NCI-H1105 (cell line): ENCODE measurements at places on chromosomes 7 and 10.

GRCh38 chr7:2821161-2821841 lies 22.8 kb downstream of the GNA12 start:
- DNase-seq, result peak; percentile 27

- no peak for DNase-seq
Observed at GRCh38 chr10:67242528-67242927, 316.7 kb downstream of the LRRTM3 start.

- no peak for DNase-seq
Observed at GRCh38 chr10:70913191-70913892, 25.0 kb upstream of the PCBD1 start.

DNA sequence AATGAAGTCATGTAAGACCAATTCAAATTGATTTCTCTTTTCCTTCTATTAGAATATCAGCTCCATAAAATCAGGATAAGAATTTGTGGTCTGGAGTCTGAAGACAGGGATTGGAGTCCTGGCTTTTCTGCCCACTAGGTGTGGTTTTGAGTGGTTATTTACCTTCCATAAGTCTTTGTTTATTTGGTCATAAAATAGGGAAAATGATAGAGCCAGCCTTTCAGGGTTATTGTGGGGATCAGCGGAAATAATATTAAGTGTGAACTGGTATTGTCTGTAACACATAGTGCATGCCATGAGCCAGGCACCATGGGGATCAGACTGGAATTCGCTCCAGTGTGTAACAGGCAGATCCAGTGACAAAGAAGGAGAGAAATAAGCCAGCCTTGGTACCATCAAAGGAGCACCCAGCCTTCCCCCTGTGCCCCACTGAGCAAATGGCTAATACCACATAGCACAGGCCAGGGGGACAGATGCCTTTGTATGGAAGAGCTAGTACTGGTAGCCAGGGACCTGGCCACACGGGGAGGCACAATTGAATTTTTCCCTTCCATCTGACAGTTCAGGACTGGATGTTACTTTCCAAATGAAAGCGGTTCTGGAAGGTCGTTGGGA lies 509.7 kb upstream of the PODXL start:
- DNase-seq, result no peak

DNA sequence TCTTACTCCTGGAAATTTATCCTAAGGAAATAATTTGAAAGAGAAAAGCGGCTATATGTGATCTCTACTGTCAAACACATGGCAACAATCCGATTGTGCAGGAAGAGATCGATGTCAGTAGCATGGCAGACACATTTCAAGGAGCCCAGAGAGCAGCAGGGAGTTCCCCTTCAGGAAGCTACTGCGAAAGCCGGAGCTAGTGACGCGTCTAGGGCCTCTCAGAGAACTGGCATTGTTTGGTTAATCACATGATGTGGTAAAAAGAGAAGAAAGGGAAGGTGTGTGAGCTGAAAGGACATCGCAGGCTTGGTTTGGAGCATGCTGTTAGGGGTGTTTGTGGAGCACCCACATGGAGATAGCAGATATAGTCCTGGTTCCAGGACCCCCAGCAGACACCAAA lies 74.9 kb downstream of the BEND7 start:
- DNase-seq, result no peak

GRCh38 chr7:157281221-157281998 lies 55.4 kb upstream of the DNAJB6 start:
- no peak for DNase-seq

DNA sequence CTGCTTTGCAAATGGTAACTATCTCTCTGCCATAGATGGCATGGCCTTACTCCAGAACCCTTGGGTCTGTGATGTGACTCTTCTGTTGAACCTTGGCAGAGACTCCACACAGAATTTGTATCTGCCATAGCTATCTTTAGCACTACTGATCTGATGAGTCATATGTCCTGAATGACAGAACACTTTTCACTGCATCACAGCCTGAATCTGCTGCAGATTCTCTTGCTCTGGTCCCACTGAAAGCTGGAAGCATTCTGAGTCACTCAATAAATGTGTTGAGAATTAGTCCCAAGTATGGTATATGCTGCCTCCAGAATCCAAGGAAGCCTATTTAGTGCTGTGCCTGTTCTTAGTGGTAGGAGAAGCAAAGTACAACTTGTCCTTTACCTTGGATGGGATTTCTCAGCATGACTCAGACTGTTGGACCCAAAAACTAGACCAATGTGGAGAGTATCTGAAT lies 39.5 kb upstream of the ANKRD1 start:
- DNase-seq, result no peak

GRCh38 chr7:137343281-137343841 lies at the start of gene PTN:
Gene PTN, minus strand, starts transcription at chr7:137343733. Its CDS starts 88,760 bp downstream, at chr7:137254973.
- DNase-seq, result peak; percentile 64

DNA sequence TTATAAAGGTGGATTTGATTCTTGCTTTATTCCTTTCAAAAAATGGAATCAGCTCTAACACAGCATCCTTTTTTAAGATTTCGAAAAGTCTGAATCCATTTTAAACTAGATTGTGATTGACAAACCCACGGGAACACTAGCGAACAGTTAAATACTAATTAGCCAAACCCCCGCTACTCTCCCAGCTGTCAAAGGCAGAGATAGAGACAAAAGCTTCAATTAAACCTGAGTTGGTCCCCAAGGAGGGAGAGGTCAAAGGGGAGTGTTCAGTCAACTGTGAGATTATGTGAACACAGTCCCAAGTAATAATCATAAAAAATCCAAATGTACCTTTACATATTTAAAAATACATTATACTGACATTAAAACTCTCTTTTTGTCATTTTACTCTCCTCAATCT lies 65.7 kb upstream of the TBX20 start:
- no peak for DNase-seq

DNA sequence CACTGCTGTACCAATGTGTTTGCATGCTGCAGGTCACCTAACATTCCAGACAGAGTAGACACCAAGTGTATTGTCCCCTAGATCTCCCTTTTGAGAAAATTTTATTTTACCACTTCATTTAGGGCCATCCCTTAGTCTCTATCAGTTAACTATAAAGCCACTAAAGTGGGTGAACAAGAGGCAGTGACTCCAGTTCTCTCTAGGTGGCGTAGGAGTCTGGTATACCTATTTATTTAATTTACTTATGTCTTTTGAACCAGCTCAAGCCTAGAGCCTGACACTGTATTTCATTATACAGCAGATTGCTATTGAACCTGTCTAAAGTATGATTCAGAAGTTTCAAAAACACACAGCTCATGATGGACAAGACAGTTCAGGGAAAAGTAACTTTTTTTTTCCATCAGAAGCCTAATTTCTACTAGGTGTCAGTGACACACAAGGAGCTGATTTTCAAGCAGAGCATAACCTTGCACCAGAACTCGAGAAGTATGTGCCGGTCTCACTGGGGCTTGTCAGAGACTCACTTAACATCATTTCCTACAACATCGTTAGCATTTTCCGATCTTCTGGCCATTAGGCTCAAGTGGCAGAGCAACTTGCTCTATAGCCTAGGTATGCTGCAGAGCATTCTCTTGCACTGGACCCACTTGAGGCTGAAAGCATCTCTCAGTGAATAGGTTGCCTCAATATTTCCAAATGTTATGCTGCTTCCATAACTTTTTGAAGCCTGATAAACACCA lies 175.4 kb downstream of the CDC14C start:
- DNase-seq, result no peak

DNA sequence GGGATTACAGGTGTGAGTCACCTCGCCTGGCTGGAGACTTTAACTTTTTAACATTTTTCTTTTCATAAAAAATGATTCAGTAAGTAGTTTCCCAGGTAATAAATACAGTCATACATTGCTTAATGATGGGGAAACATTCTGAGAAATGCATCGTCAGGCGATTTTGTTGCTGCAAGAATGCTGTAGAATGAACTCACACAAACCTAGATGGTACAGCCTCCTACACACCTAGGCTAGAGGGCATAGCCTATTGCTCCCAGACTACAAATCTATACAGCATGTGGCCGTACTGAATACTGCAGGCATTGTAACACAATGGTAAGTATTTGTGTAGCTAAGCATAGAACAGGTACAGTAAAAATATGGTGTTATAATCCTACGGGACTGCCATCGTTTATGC lies 108.5 kb upstream of the SFMBT2 start:
- DNase-seq, result no peak

- DNase-seq, result no peak
Observed at GRCh38 chr10:72421885-72422540, 67.3 kb upstream of the DNAJB12 start.

DNA sequence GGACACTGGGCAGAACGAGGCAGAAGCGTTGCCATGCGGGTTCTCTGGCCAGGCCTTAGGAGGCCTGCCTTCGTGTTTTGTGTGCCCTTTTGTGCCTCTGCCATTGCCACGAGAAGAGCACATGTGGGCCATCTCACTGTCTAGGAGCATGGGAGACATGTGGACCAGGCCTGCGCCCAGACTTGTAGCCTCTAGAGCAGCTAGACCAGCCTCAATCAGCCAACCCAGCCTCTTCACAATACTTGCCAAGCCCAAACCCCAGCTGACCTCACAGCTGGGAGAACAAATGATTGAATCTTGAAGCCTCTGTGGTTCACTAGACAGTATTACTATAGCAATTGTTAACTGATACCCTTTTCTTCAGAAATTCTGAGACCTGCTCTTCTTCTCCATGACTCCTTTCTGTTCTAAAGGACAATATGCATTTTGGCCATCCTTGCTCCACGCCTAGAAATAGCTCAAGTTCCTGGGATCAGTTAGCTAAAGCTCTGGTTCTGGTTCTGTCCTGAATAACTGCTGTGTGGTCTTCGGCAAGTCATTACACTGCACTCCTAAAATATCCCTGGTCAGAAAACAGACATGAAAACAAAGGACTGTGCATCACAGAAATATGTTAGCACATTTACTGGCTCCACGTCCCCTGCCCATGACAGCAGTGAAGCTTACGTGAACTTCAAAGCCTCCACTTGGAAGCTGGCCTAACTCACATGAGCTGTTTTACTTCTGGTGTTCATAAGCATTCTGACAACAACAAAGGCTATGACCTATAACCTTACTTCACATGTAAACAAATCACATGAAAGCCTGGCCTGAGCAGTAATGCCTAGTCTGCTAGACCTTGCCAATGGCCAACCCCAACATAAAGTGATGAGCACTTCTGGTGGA lies 72.3 kb upstream of the MKRN1 start:
- no peak for DNase-seq

GRCh38 chr7:108137993-108138392 lies 7.8 kb upstream of the LAMB4 start:
- DNase-seq, result no peak

DNA sequence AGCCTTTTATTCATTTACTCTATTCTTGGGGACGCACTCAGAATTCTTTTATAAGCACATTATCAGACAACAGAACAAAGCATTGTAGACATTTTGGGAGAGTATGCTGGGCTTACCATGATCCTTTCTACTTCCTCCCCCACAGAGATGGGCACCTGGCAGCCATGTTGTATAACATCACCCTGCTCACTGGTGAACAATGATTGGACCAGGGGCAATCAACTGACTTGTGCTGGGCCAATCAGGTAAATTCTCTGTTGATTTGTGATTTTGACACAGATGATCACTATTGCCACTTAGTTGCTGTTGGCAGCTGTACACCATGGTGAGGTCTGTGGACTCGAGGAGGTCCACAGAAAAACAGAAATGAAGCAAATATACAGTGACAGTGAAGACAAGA lies 43.7 kb downstream of the WNT2 start:
- no peak for DNase-seq

DNA sequence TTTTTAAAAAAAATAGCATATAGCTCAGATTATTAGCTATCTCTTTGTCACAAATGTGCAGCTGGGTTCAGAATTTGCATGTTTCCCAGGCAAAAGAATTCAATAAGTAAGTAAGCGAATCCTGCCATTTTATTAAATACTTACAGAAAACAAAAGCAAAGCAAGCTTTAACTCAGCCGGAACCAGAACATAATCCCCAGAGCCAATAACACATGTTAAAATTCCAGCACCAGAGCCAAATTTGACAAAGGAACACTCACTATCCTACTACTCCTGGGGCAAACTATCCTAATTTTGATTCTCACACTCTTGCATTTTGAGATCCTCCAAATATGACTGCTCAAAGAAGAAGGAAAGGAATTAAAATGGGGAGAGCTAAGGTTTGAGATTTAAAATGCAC lies 32.6 kb downstream of the LRRTM3 start:
- no peak for DNase-seq

DNA sequence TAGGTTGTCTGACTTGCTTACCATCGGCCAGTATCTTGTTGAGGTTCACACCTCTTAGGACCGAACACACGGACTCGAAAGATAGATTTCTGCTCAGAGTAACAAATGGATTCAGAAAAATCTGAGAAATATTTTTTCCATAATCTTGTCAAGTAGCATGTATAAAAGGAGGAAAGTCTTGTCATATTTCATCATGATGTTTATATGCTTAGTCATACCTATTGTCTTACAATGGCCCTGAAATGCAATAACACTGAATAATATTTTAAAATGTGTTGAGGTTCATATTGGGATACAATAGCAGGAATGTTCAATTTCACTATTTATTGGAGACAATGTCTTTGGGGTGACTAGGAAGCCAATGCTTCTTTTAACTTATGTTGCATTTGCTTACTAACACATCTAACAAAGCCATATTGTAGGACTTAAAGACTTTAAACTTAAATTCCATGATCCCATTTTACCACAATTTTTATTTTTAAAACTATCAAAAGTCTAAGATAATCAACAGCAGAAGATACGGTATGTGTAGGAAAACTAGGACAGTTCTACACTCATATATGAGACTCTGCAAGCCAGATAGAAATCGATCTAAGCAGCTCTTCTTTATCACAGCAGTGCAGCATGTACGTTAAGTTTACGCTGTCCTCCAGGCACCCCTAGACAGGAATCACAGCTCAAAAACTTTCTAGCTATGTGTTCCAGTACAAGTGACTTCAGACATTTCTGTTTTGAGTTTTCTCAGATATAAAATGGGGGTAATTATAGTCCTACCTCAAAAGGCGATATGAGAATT lies 135.7 kb upstream of the CAV2 start:
- DNase-seq, result no peak

DNA sequence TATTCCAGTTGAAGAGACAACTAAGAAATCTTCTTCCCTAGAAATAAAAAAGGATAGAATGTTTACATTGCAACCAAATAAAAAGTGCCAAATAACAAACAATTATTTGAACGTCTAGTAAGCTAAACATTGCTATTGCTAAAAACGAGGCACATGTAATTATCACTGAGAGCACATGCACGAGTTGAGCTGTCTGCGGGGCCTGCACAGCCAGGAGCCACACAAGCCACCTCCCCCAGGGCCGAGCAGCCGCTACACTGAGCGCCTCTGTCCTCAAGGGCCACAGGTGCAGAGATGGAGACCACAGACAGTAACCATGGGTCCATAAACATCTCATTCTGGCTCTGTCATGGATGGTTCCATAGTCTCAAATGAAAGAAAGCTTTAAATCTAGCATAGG lies 17.2 kb downstream of the NCAPG2 start:
- DNase-seq, result no peak

GRCh38 chr7:104296266-104296665 lies 32.1 kb upstream of the LHFPL3 start:
- no peak for DNase-seq

DNA sequence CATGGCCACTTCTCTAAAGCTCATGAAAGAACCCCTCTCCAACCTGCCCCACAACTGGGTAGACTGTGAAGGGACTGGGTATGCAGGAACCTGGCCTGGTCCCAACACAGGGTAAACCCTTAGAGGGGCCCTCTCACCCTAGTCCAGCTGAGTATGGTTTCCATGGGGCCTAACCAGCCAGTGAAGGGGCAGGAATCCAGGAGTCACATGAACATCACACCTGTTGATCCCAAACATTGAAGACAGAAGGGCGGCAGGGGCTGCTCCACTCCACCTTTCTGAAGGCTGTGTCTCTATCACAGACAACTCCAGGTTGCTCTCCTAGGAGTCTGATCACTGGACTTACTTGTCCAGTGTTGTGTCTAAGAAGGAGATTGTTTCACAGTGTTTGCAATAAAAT lies 30.8 kb downstream of the GRID1 start:
- DNase-seq, result no peak

- no peak for DNase-seq
Observed at GRCh38 chr10:29694121-29694520, 59.4 kb upstream of the SVIL start.
